ENCODE measurements at places on chromosomes 4 and X.

GRCh38 chrX:79270401-79270800, 96.7 kb downstream of the ITM2A start:
- DNase-seq = no peak

- no peak for DNase-seq
Observed at GRCh38 chr4:10096201-10096977, 20.2 kb downstream of the WDR1 start.

- no peak for DNase-seq
Observed at GRCh38 chrX:132023896-132024386, 839 bp downstream of the STK26 start.

GRCh38 chrX:64334467-64334866, 60.8 kb downstream of the MTMR8 start:
- DNase-seq = no peak

DNA sequence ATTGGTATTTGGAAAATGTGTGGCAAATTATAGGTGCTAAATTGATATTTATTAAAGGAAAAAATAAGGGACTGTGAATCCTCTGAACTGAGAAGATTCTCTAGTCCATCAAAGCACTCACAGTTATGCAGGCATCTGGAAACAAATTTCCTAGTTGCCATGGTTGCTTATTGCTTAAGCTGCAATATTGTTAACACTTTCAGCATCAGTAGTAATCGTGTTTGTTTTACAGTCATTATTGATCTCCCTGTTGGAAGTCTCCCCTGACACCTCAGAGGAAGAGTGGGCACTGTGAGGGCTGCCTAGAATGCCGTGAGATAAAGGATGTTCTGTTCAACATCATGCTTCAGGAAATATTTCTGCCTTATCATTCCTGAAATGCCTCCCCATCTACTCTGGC, 2004.3 kb upstream of the ADGRL3 start:
- DNase-seq = no peak

GRCh38 chr4:86960557-86960961, 25.7 kb downstream of the AFF1 start:
- DNase-seq = no peak

DNA sequence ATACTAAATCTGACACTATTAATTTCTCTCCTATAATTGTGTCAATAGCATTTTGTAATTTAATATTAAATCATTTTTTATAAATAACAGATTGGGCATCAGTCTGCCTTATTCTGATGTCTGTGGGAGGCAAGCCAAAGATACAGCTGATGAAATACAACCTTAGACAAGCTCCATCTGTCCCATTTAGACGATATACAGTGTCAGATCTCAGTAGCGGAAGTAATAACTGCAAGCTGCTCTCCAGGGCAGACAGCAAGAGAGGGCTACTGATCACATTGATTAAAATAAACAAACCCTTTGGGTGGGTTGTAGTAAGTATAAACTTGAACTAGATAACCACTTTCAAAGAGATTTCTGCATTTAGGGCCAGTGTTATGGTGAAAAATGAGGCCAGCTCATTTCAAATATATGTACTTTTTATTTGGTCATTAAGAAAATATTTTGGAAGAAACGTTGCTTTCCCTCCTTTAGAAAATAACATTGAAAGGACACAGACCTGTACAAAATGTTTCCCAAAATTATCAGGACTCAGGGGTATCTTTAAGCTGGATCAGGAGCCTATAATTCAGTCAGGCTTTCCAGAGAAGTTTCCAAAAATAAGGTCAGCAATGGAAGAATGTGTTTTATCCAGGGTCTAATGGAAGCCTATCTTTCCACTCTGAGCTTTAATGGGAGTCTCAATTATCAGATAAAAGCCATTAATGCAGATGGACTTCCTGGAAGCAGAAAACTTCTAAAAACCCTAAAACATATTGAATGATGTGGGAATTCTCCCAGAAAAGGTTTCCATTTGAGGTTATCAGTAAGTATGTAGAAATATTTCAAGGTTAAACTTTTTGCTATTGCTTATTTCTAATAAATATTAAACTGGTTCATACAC, 1028.8 kb upstream of the IGFBP7 start:
- DNase-seq = no peak

DNA sequence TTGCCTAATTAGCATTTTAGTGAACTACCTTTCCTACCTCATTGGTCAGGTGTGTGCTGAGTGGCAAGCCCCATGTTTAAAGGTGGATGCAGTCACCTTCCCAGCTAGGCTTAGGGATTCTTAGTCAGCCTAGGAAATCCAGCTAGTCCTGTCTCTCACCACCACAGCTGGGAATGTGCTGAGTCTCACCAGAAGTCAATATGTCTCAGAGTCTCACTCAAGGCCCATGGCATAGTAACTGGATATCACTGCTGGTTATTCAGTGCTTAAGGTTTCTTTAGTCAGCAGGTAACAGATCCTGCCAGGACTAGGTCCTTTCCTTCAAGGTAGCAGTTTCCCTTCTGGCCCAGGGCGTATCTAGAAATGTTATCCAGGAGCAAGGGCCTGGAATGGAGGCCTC, 136.5 kb downstream of the COX18 start:
- DNase-seq = no peak

Data from NCI-H510A (cell line).